Ecto neural progenitor cell (in vitro differentiated cells): ENCODE measurements at places on chromosomes 13 and 19.

DNA sequence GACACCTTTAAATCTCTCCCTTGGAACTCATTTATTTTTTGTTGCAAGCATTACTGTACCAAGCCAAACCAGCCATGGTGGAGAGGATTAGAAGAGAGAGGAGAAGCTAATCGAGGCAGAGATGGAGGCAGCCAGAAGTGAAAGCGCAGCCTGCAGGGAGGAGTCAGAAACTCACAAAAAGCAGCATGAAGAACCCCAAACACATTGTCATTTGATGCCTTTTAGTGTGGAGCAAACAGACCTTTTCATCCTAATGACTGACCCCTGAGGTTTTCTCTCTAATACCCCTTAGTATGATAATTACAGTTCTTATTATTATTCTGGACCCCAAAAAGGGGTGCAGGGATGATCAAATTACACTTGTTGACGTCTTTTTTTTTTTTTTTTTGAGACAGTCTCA is 62.5 kb downstream of the TNFRSF19 start:
- no peak for DNase-seq

DNA sequence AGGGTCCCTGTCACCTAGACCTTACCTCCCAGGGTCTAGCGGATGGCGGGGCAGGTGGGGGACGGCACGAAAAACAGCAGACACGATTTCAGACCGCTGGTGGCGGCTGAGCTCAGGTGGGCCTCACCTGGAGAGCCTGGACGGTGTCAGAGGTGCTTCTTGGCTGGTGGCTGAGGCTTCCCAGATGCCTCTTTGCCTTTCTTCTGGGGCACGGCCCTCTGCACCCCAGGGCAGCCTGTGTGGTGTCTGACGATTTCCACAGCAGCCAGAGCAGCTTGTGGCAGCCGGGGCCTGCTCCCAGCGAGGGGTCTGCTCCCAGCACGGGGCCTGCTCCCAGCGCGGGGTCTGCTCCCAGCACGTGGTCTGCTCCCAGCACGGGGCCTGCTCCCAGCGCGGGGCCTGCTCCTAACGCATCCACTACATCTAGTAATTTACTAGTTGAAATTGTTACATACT is 66.7 kb downstream of the ATP11A start:
- DNase-seq: no peak

DNA sequence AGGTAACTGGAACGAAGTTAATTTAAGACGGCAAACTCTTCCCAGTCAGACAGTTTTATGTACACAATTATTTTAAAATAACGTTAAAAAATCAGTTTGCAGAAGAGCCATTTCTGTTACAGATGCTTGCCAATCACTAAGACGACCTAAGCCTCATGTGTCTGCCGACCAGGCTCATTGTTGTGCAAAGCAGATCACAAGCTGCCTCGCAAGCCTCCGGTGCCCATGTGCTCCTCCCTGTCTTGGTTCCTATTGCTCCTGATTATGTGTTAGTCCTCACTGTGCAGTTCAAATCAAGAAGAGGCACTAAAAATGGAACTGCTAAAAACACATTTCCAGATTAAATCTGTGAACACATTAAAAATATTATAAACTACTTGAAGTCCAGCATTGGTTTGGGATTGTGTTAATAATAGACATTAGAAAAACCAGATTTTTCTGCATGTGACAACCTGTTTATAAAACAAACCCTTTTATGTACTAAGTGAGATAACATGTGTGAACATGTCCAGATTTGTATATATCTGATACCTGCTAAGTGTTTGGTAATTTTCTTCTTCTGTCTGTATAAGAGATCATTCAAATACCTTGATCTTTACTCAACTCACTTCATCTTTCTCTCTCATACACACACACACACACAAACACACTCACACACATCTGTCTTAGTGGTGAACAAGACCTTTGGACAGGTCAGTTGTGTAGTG is 81.9 kb upstream of the SLC15A1 start:
- no peak for DNase-seq

DNA sequence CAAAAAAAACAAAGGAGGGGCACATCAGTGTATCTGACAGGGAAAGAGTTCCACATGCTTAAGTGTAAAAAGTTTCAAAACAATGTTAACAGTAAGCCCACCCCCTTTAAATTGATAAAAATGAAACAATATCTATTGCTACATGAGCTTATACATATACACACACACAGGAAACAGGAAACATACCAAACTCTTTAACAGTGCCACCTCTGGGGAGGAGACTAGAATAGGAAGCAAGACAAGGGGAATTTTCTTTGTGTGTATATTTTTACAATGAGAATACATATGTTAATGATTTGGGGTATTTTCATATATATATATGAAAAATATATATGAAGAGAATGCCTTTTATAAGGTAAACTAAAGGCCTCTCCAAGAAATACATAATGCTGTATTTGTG is 44.7 kb downstream of the TPT1 start:
- no peak for DNase-seq

DNA sequence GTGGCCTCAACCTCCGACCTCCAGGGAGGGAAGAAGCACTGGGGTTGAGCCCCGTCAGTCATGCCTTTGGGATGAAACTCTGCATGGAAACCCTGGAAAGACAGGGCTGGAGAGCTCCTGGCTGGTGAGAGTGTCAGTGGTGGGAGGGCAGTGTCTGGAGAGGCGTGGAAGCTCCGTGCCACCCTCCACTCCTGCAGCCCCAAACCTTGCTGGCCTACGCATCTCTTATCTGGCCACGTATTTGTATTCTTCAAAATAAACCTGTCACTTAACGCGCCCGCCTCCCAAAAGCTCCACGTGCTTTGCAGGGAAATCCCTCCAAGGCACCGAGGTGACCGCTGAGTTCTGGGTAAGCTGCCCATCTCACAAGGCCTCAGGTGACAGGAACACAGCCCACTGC is 84.3 kb downstream of the TEX29 start:
- no peak for DNase-seq

- DNase-seq: no peak
These were observed 169.7 kb downstream of the KLF5 start for GRCh38 chr13:73228546-73228945.

DNA sequence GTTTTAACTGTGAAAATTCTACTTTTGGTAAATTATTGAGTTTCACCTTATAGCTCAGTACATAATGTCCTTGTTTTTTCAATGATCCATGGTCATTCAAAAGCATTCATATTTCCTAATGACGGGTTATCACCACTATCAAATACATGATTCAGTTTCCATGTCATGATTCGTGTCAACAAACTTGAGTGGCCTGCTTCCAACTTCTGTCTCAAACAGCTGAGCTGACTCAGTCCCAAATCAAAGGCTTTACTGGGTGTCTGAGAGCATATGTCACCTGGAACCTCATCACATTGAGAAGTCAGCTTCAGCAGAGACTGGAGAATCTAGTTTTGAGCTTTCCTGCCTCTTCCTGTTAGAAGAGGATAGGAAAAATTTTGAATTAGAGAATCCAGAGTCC is 40.3 kb upstream of the SGCG start:
- DNase-seq: no peak

DNA sequence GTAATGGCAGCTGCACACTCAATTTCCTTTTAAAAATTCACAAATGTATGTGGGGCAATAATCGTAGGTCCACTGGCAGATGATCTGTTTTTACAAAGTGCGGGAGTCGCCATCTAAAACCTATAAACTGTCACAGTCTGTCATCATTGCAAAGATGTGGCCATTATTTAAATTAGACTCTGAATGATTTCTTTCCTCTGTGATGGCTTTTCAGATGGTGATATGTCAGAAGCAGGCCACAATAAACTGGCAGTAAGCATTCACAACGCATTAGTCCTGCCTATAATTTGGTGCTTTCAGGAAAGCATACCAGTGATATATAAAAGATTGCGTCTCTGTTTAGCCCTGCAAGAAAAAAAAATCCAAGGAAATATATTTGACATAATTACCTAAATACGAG is 226.8 kb downstream of the TBC1D4 start:
- no peak for DNase-seq

DNA sequence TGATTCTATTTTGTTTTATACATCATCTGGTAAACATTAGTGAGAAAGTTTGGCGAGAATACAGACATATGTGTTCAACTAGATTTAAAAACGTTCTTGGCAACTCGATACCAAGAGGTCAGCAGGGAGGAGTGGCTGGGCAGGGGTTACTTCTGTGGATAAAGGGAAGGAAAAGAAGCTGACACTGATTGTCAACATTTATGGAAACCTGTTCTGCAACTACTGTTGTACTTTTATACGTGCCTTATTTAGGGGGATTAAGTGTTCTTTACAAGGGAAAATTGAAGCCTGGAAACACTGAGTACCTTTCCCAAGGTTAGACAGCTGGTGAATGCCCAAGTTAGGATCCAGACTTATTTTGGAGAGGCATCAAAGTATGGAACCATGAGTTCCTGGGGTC is 65.0 kb downstream of the MTUS2 start:
- DNase-seq: no peak

DNA sequence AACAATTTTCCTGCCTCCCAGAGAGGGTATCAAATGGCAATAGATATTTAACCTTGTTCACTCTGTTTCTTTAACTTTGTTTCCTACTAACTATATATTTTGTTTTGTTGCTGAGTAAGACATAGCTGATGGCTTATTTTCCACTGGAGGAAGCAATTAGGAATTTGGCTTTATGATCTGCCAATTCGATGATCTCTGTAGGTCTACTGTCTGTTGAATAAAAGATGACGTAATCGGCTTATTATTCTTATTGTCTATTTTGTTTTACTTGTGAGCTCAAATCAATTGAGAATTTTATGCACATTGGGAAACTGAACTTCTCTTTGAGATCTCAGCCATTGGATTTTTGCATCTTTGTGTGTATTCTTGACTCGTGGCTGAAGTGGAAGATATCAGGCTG is 862.6 kb downstream of the EFNB2 start:
- no peak for DNase-seq

GRCh38 chr19:46378268-46378667 is 31.4 kb downstream of the PPP5C start:
- DNase-seq: no peak

DNA sequence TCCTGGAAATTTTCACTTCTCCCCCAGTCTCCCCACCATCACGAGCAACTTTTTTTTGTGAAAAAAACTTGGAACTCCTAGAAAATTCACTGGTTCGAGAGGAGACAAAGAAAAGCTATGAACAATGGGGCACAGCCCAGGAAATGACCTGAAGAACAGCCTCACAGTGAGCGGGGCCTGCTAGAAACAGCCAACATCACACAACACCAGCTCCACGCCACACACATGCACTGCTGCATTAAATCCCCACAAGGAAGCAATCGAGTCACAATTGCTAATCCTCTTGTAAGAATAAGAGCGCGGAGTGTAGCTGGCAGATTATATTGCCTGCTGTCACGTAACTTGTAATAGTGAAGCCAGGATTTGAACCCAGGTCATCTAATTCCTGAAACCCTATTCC is 48.8 kb downstream of the SLC7A1 start:
- DNase-seq: no peak
